ENCODE measurements at places on chromosomes 2 and 18. TPM values are rescaled to one million over a fixed set of nuclear protein-coding genes. Genes with fewer than 3 reads are reported as not detected.

EVA1A gene
- total RNA-seq = 0.46 TPM

HMSD gene
- 1.6 TPM for total RNA-seq

PASK gene
- total RNA-seq = 6.0 TPM

PLA2R1 gene
- total RNA-seq = 11.6 TPM

TUBA4B gene
- not detected for total RNA-seq

ALKAL2 gene
- 16.0 TPM for total RNA-seq

PDCL3 gene
- 17.4 TPM for total RNA-seq

KCNE4 gene
- 16.6 TPM for total RNA-seq

DNA sequence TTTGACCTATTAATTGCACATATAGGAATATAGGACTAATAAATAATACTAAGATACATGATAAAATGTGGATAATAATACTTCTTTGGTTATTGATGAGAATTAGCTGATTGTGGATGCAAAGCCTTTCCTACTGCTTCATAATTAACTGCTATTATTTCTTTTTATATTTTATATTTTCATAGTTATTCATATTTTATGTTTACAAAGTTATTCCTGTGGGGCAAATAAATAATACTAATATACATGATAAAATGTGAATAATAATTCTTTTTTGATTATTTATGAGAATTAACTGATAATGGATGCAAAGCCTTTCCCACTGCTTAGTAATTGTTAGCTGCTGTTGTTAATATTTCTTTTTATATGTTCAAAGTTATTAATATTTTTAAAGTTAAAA, 146.7 kb downstream of the EHBP1 start:
- DNase-seq = no peak

DNA sequence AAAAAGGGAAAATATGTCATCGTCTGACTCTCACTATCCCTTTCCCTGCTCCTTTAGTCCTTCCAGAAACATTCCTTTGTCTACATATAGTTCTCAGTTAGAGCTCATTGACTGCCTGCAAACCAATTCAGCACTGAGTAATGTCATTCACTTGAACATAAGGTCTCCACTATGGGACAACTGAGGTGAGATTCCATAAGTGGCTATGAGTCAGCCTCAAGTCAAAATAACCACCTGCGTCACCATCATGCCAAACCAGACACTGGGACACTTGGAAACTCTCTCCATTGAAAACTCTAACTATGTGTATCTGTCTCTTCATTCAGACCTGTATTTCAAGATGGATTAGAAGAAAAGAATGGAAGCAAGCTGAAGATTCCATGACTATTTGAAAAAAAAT, 878.0 kb upstream of the PIK3C3 start:
- DNase-seq = no peak

DNA sequence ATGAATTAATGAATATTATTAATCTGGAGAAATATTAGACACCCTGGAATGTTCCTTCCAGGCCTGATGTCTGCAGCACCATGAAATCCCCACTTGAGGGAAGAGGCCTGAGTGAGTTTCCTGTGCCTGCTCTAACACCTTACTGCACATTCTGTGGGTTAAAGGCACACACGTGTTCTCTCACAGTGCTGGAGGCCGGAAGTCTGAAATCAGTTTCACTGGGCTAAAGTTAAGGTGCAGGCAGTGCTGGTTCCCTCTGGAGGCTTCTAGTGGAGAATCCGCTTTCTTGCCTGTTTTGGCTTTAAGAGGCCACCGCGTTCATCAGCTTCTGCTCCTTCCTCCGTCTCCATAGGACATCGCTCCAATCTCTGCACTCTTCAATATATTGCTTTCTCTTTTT, 48.7 kb downstream of the ACKR3 start:
- DNase-seq = no peak

DNA sequence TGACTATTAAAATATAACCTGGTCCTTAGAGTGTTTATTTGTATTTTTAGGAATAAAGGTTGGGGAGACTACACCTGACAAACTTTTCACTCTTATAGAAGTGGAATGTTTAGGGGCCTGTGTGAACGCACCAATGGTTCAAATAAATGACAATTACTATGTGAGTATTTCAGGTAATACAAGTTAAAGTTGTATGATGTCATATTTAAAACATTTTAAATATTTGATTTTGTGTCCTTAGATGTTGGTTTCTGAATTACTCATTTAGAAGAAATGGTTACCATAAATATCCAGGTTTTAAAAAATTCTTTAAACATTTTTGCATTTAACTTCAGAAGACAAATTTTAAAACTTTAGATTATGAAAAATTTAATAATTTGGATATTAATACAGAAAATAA, 11.8 kb upstream of the ANKRD12 start:
- DNase-seq = no peak

DNA sequence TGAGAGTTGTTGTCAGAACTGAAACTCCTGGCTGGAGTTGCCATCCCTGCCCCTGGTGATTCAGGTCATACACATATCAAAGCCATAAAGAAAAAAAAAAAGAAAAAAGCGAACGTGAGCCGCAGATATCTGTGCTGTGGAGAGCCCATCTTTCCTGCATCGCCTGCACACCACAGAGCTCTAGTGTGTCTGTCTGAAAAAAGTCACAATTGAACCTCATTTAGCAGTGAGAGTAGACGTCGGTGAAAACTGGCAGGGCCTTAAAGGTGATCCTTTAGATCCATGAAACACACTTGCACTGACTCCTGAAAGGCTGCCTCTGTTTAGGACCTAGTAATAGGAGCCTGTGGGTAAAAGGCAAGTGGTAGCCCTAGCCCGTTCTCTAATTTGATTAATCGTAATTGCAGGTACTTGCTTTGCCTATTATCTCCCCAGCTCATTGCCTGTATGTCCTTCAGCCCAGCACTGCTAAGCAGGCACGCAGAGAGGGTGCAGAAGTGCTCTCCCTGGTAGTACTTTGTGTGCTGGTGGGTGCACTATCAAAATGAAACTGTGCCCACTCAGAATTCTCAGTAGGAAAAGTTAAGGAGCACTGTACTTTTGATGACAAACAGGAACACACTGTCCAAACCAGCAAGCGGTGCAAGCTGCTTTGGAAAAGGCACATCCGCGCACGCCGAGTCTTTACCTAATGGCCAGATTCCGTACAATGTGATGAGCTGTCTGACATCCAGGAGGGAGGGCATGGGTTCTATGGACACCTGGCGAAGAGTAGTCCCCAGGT, 103.5 kb upstream of the ASB18 start:
- DNase-seq = no peak

- DNase-seq = no peak
Observed at GRCh38 chr2:60523963-60524362, 29.5 kb downstream of the BCL11A start.

GRCh38 chr2:85580206-85580605, 2.8 kb downstream of the VAMP8 start:
- no peak for DNase-seq

GRCh38 chr2:132586101-132586511, 83.9 kb downstream of the LYPD1 start:
- DNase-seq = no peak

- no peak for DNase-seq
Observed at GRCh38 chr2:197838579-197838978, 34.2 kb downstream of the PLCL1 start.

DNA sequence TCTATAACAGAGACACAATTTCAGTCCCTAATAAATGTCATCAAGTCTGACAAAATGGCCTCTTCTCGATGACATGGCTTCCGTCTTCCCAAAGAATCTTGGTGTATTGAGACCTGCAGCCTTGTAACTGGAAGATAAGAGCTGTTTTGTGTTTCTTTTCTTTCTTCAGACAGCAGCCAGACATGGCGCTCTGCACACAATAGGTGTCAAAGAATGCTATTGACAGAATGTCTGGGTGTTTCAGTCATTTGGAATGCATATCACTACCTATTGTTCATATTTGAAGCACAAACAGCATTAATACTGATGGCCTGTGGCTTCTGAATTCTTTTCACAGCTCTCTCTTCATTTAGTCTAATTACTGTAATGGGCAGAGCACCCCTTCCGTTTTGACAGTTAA, 344.8 kb downstream of the RPRM start:
- no peak for DNase-seq

GRCh38 chr18:24819141-24819890, 358.9 kb downstream of the HRH4 start:
- no peak for DNase-seq

DNA sequence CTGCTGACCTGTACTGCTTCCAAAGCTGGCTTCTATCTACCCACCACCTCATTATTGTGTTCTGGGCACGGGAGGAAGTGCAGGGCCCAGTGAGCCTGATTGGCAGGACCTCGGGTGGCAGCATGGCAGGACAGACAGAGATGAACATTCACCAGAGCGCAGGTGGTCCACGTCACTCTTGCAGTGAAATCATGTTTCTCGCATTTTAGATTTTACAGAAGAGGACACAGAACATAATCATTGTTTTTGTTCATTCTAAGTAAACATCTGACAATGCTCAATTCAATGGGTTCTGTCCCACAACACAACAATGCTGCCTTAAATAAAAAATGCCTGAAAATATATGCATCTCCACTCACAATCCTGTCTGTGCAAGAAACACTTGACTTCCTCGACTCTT, 11.5 kb upstream of the BIN1 start:
- DNase-seq = no peak

- DNase-seq = no peak
Observed at GRCh38 chr2:38876407-38876806, 631 bp downstream of the MORN2 start.

DNA sequence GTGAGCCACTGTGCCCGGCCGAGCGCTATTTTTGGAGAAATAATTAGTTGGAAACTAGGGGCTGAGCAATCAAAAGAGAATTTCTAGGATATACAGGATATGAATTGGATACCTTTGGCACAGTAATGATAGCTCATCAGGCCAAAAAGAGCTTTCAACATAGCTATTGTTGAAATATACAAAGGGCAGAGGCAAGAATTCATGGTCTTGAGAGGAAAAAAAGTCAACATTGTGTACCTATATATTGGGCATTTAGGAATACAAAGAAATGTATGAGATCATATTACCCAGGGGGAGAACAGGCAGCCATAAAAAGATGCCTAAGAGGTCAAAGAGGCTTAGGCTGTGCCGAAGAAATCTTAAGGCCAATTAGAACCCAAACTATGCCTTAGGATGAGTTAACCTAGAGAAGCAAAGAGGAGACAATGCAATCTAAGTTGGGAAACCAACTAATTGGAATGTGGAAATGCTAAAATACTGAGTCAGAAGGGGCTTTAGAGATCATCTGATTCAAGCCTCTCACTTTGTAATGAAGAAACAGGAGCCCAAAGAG, 99.0 kb downstream of the RBBP8 start:
- DNase-seq = no peak

DNA sequence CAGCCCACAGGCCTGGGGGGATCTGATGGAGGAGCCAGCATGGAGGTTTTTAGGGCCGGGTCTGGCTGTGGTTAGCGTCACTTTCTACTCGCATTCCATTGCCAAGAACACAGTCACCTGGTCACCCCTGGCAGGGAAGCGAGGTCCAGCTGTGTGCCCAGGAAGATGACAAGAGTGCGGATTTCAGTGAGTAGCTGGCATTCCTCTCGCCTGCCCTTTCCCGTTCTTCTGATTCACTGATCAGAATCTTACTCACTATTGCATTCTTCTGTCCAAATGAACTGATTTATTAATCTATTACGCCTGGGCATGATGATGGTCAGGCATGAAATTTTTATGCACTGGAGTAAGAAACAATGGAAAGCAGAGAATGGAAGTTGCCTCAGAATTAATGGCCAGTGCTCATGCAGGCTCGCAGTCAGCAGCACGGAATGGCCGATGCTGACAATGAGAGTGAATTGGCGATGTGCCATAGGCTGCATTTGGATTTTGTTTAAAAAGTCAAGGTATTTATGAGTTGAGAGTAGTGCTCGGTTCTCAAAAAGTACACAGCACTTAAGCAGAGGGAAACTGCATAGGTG, 76.4 kb upstream of the MGAT5 start:
- no peak for DNase-seq

- DNase-seq = no peak
Observed at GRCh38 chr2:172137943-172138342, 35.2 kb upstream of the DLX2 start.

DNA sequence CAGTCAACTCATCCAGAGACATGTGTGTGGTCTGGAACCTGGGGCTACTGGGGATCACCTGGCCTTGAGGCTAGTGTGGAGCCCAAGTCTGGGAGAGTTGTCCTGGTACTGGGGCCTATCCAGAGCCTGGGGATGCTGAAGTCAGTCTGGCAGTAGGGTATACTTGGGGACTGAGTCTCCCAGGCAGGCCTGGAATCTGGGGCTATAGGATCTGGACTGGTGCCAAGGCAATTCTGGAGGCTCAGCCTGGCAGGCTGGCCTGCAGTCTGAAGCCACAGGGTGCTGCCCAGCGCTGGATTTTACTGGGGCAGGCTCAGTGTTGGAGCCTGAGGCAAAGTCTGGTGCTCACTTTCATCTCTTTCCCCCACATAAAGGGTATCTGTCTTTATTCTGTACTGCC, 46.5 kb downstream of the AQP4 start:
- DNase-seq = no peak

- DNase-seq = no peak
Observed at GRCh38 chr2:120109186-120110061, 96.5 kb downstream of the EPB41L5 start.

DNA sequence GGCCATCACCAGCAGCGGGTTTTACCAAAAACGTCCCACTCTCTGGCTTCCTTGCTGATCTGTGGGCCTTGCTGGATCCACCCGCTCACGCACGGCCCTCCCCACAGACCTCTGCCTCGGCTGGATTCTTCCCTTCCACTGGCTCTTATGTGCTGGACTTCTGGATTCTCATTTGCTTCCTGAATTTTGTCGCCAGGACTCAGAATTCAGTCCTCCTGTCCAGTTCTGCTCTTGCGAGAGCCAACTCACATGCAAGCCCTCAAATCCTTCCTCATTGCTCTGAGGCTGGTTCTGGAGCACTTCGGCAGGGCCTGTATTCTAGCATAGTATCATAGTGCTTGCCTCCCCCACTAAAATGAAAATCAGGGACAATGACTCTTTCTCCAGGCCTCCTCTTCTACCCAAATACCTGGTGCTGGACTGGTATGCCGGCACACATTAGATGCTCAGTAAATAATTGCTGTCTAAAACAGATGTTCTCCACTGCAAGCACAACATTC, 115.5 kb downstream of the ATL2 start:
- DNase-seq = no peak

DNA sequence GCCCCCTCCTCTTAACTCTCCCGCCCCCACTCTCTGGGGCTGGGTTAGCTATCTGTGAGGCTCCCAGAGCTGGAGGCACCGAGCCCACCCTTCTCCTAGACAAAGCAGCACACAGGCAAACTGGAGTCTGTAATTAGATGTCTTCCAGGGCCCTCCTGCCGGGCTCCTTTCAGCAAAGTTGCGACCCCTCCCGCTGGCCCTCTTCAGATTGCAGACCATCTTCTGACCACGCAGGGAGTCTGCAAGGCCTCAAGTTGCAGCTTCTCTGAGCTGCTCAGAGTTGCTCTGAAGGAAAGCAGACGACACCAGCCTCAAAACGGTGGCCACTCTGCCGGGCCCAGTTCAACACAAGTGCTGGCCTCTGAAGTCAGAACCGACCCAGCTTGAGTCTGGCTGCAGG, 228.4 kb upstream of the COPS8 start:
- DNase-seq = no peak

DNA sequence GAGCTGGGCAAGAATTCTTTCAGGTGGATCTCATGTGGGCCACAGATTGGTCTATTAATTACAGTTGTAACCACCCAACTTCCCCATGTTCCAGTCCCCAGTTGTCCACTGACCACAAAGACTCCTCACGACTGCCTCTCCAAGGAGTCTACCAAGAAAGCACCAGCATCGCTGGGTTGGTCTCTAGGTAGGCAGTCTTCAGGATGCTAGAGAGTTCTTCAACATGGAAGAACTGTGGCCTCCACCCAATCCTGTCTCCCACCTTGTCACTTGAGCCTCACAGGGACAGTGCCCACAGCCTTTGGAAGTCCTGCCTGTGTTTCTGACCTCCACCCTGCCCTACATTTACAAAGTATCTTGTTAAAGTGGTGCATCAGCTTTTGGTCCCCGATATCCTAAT, 184.7 kb upstream of the FN1 start:
- DNase-seq = no peak

Data from omental fat pad (tissue), 4 donors.